ENCODE measurements at places on chromosomes 1 and 21.

GRCh38 chr21:45329261-45330074 lies 41.8 kb upstream of the POFUT2 start:
- DNase-seq, result no peak

GRCh38 chr1:27473755-27474154 lies 16.2 kb downstream of the WASF2 start:
- DNase-seq, result peak; percentile 10

- DNase-seq, result peak; percentile 65
Measured at GRCh38 chr1:236143104-236143948, 987 bp downstream of the GPR137B start.

DNA sequence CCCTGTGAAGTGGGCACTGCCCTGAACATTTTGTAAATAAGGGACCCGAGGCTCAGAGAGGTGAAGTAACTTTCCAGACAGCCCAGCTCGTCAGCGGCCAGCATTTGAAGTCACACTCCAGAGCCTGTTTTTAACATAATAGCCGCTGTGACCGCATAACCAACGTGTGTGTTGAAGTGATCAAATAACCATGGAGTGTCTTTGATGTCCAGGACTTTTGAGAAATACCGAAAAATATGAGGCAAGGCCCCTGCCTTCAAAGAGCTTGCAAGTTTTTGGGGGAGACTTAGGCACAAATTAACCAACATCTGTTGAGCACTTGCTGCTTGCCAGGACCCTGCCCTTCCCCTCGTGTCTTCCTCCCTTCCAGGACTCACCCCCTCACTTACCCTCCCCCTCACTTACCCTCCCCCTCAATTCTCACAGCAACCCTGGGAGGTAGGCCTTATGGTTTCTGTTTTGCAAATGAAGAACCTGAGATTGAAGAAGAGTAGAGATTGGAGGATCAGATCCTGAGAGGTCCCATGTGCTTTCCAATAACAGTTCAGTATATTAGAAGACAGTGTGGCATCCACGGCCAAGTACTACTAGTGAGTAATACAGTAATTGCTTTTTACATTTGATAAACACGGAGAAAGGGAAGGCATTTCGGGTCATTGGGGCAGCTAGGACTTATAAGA lies 1.3 kb upstream of the SLC16A1 start:
- DNase-seq, result peak; percentile 88

- no peak for DNase-seq
Measured at GRCh38 chr1:907611-908451, 15.9 kb upstream of the SAMD11 start.

- DNase-seq, result no peak
Measured at GRCh38 chr1:18794561-18794960, 64.9 kb downstream of the TAS1R2 start.

- no peak for DNase-seq
Measured at GRCh38 chr1:108575375-108575774, 15.5 kb downstream of the EEIG2 start.

DNA sequence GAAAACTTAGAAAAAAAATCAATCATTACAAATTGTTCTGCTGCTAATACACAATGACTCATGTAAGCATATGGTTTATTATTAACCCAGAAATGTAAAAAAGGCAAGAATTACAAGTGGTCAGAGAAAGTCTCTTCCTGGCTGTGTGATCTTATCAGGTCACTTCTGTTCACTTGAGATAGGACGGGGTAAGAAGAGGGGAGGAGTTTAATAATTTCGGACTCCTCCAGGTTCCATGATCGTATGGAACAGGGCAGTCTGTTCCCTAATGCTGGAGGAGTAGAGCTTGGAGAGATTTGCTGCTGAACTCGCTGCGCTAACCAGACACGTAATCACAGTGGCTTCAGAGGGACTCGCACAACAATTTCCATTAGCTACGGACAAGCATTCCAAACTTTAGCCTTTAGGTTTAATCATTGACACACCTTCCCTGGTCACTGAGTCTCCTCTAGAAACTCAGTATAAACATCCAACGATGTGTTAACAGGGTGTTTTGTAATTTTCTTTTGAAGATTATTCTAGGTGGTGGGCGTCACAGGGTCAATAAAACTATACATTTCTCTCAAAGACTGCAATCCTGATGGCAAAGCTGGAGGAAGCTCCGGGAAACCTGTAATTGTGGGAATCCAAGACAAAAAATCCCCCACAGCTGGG lies 1.3 kb downstream of the CRYZ start:
- no peak for DNase-seq

DNA sequence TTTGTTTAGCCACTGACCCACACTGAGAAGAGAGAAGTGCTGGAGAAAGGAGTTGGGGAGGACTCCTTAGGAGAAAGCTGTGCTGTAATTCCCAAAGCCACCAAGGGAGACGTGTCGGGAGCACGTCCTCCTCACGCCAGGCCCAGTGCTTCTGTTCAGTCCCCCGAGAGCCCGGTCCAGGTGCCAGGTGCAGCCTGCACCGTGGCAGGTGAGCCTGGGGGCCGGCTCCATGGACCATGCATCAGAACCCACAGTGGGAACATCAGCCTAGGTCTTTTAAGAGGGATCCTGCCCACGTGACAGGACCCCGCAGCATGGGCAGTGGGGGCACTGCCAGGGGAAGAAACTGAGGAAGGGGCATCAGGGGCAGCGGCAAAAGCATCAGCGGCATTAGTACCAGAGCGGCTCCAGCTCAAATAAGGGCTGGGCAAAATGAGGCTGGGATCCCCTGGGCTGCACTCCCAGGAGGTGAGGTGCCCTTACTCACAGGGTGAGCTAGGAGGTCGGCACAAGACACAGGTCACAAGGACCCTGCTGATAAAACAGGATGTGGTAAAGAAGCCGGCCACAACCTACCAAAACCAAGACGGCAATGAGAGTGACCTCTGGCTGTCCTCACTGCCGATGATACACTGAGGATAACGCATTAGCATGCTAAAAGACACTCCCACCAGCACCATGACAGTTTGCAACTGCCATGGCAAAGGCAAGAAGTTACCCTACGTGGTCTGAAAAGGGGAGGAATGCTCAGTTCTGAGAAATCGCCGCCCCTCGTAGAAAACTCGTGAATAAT lies 24.6 kb upstream of the PRDM15 start:
- no peak for DNase-seq

- DNase-seq, result no peak
Measured at GRCh38 chr1:184299796-184300195, 87.0 kb upstream of the C1orf21 start.

DNA sequence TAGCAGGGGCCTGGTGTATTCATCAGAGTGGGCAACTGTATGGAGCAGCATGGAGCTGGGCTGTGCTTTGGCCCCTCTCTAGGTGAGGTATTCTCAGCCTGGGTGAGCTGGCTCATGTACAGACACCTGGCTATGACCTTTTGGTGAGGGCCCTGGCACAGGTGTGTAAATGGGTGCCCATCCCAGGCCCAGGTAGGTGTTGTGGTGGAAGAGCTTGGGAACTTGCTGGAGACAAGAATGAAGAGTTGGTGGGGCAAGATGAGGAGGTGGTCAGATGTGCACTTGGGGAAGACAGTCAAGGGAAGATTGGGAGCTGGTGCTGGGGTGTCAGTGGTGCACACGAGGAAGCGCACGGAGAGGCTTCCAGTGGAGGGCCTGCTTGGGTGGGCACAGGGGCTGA lies 95.5 kb downstream of the TRIM11 start:
- no peak for DNase-seq

DNA sequence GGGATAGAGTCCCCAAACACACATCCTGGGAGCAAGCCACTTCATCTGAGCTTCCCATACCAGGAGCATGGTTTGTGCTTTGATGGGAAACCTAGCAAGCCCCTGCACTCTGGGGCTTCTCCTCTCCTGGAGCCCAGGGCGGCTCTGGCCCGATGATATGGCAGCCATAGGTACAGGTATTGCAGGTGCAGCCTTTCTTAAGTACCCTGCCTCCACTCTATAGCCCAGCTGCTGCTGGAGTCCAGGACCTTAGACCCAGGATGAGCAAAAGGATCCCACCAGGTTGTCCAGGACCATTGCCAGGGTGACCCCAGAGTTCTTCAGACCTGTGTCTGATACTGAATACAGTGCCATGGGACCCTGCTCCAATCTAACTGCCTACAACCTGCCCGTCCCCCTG lies 4.2 kb downstream of the C1orf226 start:
- no peak for DNase-seq

DNA sequence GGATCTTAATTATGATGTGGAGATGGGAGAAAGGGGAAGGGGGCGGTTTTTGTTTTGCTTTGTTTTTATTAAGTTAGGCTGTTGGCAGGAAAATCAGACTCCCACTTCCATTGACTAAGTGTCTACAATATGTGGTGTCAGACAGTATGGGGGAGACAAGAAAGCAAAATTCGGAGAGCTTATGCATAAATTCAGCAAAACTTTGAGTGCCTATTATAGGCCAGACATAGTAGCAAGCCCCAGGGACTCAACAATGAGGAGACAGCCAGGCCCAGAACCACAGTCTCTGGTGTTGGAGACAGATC lies 835 bp upstream of the TSPAN2 start:
- DNase-seq, result no peak

- DNase-seq, result no peak
Measured at GRCh38 chr21:19011451-19011850, 607.9 kb upstream of the TMPRSS15 start.

DNA sequence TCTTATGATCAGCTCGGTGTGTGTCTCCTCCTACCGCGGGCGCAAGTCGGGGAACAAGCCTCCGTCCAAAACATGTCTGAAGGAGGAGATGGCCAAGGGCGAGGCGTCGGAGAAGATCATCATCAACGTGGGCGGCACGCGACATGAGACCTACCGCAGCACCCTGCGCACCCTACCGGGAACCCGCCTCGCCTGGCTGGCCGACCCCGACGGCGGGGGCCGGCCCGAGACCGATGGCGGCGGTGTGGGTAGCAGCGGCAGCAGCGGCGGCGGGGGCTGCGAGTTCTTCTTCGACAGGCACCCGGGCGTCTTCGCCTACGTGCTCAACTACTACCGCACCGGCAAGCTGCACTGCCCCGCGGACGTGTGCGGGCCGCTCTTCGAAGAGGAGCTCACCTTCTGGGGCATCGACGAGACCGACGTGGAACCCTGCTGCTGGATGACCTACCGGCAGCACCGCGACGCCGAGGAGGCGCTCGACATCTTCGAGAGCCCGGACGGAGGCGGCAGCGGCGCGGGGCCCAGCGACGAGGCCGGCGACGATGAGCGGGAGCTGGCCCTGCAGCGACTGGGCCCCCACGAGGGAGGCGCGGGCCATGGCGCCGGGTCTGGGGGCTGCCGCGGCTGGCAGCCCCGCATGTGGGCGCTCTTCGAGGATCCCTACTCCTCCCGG lies 1.5 kb downstream of the KCNC4 start:
- DNase-seq, result no peak

DNA sequence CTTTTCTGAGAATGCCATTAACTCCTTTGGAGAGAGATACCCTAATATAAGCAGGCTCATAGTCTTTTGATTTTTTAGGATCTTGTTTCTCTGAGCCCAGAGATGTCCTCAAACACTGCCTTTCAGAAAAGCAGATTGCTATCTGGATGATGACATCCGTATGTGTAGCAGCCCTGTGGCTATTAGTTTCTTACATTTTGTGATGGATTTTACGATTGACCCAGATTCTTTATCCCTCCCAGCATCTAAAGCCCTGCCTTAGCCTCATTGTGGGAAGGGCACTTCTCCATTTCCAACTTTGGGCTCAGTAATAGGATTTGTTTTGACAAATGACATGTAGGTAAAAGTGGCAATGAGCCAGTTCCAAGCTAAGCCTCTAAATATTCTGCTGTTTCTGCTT lies 300.3 kb downstream of the TTLL7 start:
- no peak for DNase-seq
